ENCODE measurements at places on chromosomes 5 and 9. TPM values are rescaled to one million over a fixed set of nuclear protein-coding genes. Genes with fewer than 3 reads are reported as not detected.

MRRF gene
- 24.0 TPM for total RNA-seq

PLGRKT gene
- total RNA-seq, result 12.3 TPM

PARP8 gene
- 55.0 TPM for total RNA-seq

SLC36A2 gene
- total RNA-seq, result not detected

GRCh38 chr9:114190563-114190905 lies 35.2 kb downstream of the COL27A1 start:
- DNase-seq, result peak; percentile 61

DNA sequence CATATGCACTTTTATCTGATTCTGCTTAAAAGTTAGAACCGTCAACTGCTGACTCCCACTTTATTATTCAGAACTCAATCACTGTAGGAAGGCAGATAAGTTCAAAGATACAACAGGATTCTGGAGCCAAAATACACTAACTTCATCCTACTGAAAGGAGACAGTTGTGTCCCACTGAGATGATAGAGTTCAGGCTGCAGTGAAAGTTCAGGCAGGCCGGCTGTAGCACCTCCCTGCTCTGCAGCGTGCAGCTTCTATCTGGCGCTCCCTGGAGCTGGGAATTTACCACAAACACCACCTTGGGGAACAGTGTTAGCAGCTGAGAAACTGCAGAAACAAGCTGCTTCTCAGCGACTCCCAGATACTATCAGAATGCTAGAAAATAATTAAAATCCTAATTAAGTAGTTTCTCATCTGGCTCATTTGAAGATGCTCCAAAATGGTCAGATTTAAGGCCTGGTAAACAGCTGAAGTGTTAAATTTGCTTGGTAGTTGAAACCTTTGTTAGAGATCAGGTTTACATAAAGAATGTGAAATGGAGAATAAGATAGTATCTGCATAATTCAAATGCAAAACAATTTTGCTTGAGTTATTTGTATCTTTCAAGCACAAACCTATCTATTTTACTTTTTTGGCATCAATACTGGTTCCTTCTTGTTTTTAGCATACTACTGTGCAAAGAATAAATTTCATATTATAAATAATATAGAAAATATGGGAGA lies 52.3 kb upstream of the CNTLN start:
- no peak for DNase-seq

DNA sequence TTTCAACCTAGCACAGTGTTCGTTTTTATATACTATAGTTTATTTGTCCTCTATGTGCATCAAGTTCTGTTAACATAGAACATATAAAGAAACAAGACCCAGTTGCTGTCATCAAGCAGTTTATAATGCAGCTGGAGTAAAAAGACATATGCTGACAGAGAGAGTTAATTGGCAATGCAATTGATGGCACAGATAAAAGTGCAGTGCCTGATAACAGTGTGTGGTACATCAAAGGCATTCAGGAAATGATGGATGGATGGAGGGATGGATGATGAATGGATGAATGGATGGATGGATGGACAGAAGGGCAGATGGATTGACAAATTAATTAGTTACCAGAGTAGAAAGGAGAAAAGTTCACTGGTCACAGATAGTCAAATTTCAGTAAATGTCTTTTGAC lies 238.9 kb downstream of the RFK start:
- DNase-seq, result no peak

GRCh38 chr9:127833555-127833954 lies 20.9 kb downstream of the ENG start:
- no peak for DNase-seq

- DNase-seq, result no peak
Observed at GRCh38 chr9:136352682-136353081, 10.9 kb downstream of the DNLZ start.

DNA sequence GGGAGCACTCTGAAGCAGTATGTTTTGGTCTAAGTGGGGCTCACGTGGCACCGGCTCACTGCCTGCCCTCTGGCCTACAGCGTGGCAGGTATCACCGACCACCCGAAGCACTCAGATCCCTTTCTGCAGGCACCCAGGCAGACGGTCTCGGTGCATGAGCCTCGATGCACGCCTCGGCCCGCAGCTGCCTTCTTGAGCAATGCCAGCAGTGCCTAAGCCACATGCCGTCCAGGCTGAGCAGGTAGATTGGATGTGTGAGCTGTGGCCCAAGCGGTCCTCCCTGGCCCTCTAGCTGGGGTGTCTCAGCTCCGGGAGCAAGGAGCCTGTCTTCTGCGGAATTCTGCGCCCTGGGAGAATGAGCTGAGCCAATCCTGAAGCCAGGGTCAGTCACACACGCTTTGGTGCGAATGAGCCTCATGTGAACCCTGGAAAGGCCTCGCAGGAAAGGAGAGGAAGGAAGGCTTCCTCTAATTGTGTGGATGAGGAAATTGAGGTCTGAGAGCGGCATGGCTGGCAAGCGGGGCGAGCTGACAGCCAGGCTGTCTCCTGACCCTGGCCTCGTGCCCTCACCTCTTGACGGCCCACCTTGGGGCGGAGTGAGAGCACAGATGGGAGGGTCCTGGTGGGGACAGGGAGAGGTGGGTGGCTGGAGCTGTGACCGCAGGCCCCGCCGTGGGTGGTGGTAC lies 14.4 kb downstream of the RXRA start:
- DNase-seq, result no peak

DNA sequence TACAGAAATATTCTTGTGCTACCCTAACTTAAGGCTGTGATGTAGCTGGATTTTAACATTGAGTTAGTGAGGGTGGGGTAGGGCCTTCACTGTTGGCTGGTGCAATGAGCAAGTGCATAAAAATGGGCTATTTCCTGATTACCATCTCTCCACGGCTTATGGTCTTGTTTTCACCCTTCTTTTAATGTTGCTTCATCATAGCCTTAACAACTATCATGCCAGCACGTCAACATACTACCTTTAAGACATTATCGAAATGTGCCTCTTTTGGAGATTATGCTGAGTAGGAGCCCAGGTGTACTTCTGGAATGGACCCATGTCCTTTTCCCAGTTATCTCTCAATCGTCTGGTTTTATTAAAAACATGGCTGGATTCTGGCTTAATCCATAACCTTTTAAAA lies 350.9 kb upstream of the ACTBL2 start:
- DNase-seq, result no peak

GRCh38 chr9:132141344-132141947 lies 20.4 kb upstream of the NTNG2 start:
- DNase-seq, result peak; percentile 44

- DNase-seq, result no peak
Observed at GRCh38 chr9:132002643-132003318, 76.9 kb downstream of the MED27 start.

DNA sequence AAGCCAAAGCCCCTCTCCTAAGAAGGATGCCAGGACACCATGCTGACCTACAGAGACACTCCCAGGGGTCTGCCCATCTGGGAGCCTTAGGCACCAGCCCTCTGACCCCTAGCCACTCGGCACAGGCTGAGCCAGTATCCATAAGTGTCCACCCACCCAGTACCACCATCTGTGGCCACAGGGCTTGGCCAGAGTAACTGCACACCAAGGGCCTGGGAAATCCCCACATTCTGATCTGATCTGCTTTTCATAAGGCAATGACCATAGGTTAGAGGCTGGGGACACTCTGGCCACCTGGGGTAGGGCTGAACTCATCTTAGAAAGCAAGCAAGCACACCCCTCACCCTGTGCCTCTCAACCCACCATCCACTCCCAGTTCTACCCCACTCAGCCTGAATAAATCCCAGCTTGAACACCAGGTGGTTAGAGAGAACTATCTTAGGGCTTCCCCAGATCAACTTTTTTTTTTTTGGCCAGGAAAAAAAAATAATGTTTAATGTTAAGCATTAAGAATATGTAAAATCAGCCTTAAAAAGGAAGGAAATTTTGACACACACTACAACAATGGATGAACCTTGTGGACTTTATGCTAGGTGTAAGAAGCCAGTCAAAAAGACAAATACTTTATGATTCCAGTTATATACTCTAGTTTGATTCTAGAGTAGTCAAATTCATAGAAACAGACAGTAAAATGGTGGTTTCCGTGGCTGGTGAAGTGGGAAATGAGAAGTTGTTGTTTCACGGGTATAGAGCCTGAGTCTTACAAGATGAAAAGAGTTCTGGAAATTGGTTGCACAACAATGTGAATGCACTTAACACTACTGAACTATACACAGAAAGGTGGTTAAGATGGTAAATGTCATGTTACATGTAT lies 6.2 kb downstream of the GNPDA1 start:
- DNase-seq, result no peak

Measured in cerebellum (tissue), 4 donors.